CD4-positive, alpha-beta T cell (primary cell): ENCODE measurements at places on chromosomes 7 and 10. TPM values are rescaled to one million over a fixed set of nuclear protein-coding genes. Genes with fewer than 3 reads are reported as not detected.

DNA sequence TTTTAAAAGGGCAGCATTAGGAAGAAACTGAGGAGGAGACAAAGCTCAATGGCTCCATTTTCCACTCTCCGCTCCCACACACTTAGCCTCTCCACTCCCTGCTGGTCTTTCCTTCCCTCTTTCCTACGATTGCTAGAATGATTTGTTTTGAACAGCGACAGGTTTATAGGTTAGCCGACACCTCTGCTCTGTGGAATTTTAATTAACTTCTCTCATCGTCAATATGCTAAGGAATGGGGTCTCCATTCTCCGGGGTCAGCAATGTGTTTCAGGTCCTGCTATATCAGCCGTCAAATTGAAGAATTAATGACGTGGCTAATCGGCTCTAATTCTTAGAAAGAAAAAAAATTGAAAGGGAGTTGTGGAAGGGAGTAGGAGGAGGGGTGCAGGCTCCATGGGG, 28.9 kb downstream of the FBXW4 start:
- no peak for DNase-seq

GRCh38 chr10:71264345-71265200, 52.2 kb downstream of the UNC5B start:
- DNase-seq: no peak

- no peak for DNase-seq
These were observed 116.6 kb downstream of the KMT2E start for GRCh38 chr7:105130580-105130979.

DNA sequence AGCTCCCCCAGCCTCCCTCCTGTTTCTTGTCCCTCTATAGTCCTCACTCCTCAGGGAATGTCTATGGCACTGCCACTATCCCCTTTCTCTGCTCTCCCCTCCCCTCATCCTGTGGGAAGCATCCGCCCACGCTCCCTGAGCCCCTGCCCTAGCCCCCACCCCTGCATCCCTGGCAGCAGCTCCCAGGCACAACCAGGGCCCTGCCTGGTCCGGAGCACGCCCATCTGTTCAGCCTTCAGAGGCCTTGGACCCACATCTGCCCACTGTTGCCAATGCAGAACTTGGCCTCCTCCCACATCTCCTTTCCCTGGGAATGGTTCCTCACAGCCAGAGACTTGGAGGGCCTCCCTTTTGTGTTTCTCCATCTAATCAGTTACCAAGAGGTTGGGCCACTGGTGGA, 20.4 kb upstream of the TBRG4 start:
- no peak for DNase-seq

PITX3 gene
- total RNA-seq: not detected

CDHR1 gene
- total RNA-seq: 0.74 TPM

SKIDA1 gene
- total RNA-seq: 0.22 TPM

MACROH2A2 gene
- total RNA-seq: 2.2 TPM
